ENCODE measurements at places on chromosomes 2 and 18.

- no peak for DNase-seq
Observed at GRCh38 chr2:200850512-200851256, 13.8 kb downstream of the CLK1 start.

GRCh38 chr2:198273660-198274059, 469.3 kb downstream of the PLCL1 start:
- no peak for DNase-seq

GRCh38 chr2:100408104-100408503, 9.4 kb downstream of the CHST10 start:
- no peak for DNase-seq

GRCh38 chr2:194004590-194005206, 1652.3 kb upstream of the SLC39A10 start:
- DNase-seq = no peak

GRCh38 chr2:58289029-58289428, 47.9 kb upstream of the FANCL start:
- no peak for DNase-seq

- DNase-seq = no peak
Observed at GRCh38 chr2:217413193-217413592, 553.3 kb upstream of the TNP1 start.

Data from activated naive CD8-positive, alpha-beta T cell treated with anti-CD3 and anti-CD28 coated beads, Interleukin-2, amount 10 ng/mL, durations not matched to agents 7 days and 5 days (primary cell).